Germinal center (tissue), 1 donor: ENCODE measurements at places on chromosomes 2 and 18.

DNA sequence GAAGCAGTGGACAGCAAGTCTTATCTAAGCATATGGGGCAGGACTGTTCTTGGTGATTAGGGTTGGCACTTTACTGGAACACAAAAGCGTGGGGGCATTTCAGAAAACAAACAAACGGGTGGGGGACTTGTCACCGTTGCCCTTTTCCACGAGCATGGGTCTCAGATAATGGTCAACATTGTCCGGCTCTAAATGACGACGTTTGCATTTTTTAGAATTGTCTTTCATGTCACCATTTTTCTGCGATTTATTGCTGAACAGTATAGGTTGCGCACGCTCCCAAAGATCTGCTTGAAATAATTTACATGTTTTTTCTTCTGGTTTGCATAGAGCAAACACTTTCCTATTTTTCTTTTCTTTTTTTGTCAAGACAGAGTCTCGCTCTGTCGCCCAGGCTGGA lies 46.6 kb upstream of the TBC1D8 start:
- DNase-seq: no peak

GRCh38 chr18:5275872-5276271 lies 19.7 kb downstream of the ZBTB14 start:
- DNase-seq: no peak

DNA sequence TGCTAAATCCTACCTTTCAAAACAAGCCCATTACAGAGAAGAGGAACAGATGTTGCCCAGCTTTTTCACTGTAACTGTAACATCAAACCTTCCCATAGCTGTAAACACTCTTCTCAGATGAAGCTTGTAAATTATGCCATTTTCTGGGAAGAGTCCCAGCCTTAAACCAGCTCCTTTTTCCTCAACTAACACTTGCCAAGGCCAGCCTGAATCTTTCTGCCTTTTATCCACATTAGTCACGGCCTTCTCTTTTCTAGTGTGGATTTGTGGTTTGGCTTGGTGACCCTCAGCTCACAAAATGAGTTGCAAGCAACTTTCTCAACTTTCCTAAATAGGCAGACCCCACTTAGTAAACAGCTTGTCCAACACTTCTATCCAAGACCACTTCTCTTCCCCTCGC lies 90.2 kb downstream of the CABLES1 start:
- no peak for DNase-seq

GRCh38 chr18:1019191-1019590 lies 114.5 kb downstream of the ADCYAP1 start:
- DNase-seq: no peak

GRCh38 chr18:23330423-23330822 lies 122.7 kb upstream of the RIOK3 start:
- peak; percentile 83 for DNase-seq
